Activated CD4-positive, CD25-positive, alpha-beta regulatory T cell treated with anti-CD3 and anti-CD28 coated beads, Interleukin-2, amount 50 U/mL, for 16 hours (primary cell): ENCODE measurements at places on chromosomes 13 and 19.

DNA sequence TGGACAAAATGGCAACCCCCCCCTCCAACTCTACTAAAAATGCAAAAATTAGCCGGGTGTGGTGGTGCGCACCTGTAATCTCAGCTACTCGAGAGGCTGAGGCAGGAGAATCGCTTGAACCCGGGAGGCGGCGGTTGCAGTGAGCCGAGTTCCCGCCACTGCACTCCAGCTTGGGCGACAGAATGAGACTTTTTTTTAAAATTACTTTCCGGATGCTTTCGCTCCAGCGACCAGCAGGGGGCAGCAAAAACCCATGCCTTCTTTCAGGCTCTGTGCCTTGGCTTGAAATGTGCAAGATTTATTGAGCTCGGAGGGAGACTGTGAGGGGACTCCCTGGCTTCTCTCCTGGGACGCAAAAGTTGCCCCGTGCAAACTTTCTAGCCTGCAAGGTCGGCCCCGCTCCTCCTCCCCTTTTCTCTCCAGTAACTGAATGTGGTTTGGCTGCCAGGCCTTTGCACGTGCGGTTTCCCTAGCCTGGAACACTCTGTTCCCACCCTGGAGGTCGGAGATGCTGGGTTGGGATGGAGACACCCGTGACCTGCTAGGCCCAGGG lies 61.4 kb upstream of the NFIC start:
- peak; percentile 52 for DNase-seq

DNA sequence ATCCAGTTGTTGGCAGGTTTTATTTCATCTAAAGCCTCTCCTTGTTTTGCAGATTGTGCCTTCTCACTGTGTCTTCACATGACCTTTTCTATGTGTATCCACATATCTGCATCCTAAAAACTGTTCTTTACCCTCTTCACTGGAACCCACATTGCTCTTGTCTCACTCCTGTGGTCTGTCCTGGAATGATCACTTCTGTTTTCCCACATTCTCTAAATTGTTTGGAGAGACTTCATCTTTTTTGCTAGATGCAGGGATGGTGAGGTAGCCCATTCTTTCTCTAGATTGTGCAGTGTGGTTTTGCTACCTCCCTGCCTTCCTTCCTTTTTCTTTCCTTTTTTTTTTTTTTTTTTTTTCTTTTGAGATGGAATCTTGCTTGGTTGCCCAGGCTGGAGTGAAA lies 608.6 kb upstream of the MIR17HG start:
- no peak for DNase-seq

GRCh38 chr13:109989686-109990085 lies 203.3 kb upstream of the IRS2 start:
- no peak for DNase-seq

DNA sequence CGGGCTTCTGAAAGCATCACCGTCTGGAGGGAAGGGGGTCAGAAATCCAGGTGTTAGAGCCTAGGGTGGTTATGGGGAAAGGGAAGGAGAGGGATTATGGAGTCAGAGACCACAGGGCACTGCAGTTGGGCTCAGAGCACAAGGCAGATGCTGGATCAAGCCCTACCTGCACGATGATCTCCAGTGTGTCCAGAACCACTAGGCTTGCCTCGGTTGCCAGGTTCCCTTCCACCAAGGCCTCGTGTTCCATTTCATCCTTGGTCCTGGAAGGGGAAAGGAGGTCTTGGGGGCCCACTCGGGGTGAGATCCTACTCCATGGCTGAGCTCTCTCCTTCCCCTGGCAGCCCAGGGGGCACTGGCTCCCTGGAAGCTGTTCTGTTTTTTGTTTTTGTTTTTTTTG lies 17.0 kb upstream of the KANK2 start:
- no peak for DNase-seq

- no peak for DNase-seq
These were observed 11.0 kb downstream of the FUZ start for GRCh38 chr19:49801966-49802661.

DNA sequence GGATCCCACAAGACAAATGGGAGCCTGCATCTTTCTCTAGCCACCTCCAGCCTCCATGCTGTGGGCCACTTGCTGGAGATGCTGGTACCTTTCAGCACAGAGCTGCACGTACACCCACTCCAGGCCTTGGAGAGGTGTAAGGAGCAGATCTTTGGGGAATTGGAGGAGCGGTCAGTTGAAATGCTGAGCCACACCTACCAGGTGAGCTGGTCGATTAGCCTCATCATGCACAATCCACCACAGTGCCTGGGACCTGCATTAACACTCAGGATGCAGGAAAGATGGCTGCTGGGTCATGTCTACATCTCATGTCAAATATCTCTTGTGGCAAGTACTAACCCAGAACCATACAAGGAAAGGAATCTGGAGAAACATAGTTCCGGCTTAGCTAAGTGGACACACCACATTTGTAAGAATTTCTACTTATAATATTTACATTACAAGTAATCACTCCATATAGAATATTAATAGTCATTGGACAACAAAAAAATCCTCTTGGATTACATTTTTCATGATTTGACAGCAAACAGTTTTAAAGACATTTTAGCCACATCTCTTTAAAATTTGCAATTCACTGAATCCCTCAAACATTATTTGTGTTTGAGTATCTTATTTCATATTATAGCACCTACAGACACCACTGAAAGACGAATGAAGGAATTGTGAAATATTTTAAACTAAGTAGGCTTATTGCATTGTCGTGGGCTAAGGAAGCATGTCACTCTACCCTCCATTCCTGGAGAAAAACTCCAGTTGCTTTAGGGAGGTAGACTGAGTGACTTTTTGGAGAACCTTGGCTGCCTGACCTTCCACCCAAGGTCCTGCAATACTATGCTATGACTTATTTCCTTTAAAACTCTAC lies 21.8 kb upstream of the MBNL2 start:
- DNase-seq = no peak

DNA sequence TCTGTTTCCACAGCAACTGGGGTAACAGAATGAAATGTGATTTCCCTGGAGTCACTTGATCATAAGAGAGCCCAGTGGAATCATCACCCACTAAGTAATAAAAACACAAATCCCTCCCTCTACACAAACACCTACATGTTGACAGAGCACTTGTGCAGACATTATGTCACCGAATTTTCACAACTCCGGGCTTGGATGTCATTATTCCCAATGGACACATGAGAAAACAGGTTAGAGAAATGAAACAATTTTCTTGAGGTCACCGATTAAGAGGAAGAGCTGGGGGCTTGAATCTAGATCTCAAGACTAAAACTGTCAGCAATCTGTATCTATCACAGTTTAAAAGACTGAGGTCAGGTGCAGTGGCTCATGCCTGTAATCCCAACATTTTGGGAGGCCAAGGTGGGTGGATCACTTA lies 3.1 kb downstream of the XRCC1 start:
- DNase-seq = no peak

DNA sequence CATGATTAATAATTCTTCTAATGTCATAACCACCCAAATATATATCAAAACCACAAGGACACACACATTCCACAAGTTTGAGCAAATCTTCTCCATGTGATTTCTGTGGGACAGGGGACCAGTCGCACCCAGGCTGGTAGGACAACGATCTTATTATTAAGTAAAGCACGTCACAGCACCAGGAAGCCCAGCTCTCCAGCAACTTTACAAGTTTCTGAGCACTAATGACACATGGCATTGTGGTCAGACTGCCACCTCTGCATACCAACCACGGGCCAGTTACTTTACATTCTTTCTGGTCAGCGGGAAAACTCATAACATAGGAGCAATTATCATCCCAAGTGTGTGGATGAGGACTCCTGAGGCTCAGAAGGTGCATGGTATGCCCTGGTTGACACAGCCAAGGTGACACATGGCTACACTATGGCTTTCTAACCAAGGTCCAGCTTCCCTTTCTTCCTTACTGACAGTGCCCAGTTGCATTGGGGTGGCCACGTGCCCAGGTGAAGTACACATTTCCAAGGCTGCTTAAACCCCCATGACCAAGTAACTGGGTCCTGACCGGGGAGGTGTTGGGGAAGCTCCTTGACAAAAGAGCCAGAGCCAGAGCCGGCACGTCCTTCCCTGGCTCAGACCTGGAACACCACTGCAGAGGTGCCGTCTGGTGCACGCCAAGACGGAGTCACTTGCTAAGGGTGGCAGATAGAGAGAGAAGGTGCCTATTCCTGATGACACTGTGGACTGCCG lies 27.4 kb downstream of the LATS2 start:
- DNase-seq = no peak

DNA sequence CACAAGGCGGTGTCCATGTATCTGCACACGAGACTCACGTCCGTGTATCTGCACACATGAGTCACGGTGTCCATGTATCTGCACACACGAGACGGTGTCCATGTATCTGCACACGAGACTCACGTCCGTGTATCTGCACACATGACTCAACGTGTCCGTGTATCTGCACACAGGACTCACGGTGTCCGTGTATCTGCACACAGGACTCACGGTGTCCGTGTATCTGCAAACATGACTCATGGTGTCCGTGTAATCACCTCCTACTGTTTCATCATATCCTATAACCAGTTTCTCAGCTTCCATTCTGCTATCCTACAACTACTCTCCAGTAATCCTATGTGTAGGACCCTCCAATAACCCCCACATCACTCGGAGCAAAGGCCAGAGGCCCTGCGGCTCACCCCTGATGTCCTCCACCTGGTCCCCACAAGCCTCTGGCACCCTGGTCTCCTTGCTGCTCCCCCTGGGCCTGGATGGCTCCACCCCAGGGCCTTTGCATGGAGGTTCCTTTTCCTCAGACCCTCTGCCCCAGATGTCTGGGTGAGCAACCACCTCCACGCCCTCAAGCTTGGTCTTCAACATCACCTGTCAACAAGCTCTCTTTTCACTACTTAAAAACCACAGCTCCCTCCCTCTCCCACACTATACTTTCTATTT lies 2.5 kb upstream of the TMEM255B start:
- no peak for DNase-seq

DNA sequence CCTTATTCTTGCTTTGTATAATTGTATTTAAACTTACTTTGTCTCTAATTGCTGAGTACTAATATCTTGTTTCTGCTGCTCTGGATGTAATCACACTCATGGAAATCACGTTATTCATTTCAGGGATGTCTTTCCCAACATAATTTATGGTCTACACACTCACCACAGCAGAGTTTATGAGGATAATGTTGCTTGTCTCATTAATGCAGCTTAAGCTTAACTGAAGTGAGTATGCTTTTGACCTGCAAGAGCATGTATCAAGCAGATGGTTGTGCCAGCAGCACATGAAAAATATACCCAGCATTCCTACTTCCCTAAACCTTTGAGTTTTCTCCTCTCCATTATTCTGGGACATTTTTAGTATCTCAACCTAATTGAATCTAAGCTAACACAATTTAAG lies 1080.9 kb downstream of the SLITRK5 start:
- DNase-seq = no peak
